Stimulated activated CD4-positive, alpha-beta T cell treated with anti-CD3 and anti-CD28 coated beads, Interleukin-15, amount 100 ng/mL, for 24 hours (primary cell): ENCODE measurements at places on chromosomes 16 and 17.

DNA sequence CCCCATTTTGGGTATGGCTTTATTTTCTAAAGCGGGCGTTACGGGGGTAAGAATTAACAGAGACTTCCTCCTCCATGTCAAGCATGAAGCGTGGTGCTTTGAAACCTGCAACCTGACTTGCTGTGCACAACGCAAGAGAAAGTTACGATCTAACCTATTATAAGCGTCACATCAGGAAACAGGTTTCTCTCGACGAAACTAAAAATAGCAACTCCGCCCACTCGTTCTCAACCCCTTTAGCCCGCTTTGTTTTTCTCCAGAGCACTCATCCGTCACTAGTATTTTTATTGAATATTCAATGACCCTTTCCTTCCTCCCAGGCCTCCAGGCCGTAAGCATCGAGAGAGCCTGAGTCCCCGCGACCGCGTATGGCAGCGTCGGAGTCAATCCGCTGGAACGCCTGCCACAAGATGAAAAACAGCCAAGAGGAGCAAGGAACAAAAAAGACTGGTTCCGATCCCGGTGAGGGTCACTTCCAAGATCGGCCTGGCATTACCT is 555 bp downstream of the NUP88 start:
- DNase-seq: peak; percentile 71

- peak; percentile 59 for DNase-seq
Measured at GRCh38 chr16:52912565-52913173, 140.0 kb downstream of the CHD9NB start.

GRCh38 chr17:16516594-16517051 is 24.6 kb upstream of the LRRC75A start:
- DNase-seq: no peak

DNA sequence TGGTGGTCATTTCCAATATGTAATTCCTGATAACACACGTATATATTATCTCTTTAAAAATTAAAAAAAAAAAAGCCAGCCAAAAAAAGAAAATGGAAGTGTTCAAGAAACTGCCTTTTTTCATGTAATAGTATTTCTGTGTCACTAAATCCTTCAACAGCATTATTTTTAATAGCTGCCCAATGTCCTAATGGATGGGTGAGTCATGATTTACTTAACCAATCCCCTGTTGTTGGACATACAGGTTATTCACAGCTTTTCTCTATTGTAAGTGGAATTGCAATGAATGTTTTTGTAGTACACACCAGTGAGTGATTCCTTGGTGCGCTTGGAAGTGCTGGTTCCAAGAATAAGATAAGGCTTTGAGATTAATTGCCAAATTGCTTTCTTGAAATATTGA is 124.9 kb downstream of the WWOX start:
- DNase-seq: no peak

GRCh38 chr17:57459286-57459915 is 203.1 kb downstream of the MSI2 start:
- peak; percentile 56 for DNase-seq

GRCh38 chr17:77510133-77510796 is 369.5 kb downstream of the SEC14L1 start:
- no peak for DNase-seq

- DNase-seq: peak; percentile 11
Measured at GRCh38 chr16:12767897-12768296, 35.8 kb downstream of the CPPED1 start.

- peak; percentile 55 for DNase-seq
Measured at GRCh38 chr17:1606352-1606985, 22.2 kb downstream of the SLC43A2 start.

- no peak for DNase-seq
Measured at GRCh38 chr17:49403514-49404289, 11.0 kb downstream of the PHB1 start.

GRCh38 chr17:34437188-34437587 is 74.2 kb upstream of the CCL1 start:
- no peak for DNase-seq

DNA sequence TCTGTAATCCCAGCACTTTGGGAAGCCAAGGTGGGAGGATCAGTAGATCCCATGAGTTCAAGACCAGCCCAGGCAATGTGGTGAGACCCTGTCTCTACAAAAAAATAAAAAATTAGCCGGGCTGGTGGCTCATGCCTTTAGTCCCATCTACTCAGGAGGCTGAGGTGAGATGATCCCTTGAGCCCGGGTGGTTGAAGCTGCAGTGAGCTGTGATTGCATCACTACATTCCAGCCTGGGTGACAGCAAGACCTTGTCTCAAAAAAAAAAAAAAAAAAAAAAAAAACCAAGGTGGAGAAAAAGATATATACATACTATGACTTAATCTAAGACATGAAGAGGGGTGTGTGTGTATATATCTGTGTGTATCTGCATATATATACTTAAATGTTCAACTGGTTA is 26.7 kb downstream of the BBS2 start:
- DNase-seq: no peak

- DNase-seq: no peak
Measured at GRCh38 chr16:47712276-47713224, 251.4 kb downstream of the PHKB start.

GRCh38 chr16:17564856-17565255 is 94.1 kb upstream of the XYLT1 start:
- DNase-seq: no peak

DNA sequence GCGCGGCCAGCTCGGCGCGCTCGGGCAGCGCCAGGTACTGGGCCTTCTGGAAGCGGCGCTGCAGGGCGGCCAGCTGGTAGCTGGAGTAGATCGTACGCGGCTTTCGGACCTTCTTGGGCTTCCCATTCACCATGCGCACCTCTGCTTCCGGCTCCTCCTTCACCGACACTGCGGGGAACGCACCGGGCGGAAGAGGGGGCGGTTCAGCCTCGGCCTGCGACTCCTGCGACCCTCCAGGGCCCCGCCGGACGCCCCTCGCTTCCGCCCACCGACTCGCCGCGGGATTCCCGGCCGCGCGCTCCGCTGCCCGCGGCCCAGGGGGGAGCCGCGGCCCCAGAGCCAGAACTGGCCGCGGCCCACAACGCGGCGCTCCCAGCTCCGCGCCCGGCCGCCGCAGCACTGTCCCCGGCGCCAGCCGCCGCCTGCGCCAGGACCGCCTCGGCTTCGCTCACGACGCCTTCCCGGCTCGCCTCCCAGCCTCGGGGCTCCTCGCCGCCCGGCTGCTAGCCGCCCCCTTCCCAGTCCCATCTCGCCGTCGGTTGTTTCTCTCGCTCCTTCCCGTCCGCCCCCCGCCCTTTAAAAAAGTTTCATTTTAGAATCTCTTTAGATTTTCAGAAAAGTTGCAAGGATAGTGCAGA is 1.5 kb downstream of the DLX3 start:
- peak; percentile 62 for DNase-seq

- peak; percentile 40 for DNase-seq
Measured at GRCh38 chr16:89658221-89658879, 714 bp downstream of the SPATA33 start.

DNA sequence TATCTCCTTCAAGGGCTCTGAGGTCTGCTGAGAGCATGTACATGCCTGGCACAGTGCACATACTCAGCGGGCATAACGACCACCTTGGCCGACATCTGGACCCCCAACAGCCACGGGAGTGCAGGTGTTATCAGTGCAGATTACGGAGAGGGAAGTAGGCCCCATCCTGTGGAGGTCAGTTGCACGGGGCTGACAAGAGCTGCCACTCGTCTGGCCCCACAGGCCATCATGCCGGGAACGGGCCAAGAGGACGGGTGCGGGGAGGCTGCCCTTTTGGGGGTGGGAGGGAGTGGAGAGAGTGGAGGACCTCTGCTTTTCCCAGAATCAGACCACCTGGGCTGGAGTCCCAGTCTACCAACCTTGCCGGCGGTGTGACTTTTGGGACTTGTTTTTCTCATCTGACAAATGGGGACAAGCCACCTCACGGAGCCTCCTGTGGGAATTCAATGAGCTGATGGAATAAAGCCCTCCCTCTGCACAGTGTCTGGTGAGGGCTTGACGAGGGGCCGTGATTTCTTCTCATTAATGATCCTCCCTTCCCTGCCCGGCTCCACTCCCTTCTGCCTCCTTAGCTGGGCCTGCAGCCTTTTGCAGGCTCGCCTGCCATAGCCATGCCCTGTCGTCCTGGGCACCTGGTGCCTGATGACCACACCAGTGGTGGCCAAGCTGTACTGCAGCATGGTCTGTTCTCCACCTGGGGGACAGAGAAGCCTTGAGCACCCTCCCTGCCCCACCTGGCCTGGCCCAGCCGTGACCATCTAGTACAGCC is 4.6 kb downstream of the PRSS33 start:
- no peak for DNase-seq

DNA sequence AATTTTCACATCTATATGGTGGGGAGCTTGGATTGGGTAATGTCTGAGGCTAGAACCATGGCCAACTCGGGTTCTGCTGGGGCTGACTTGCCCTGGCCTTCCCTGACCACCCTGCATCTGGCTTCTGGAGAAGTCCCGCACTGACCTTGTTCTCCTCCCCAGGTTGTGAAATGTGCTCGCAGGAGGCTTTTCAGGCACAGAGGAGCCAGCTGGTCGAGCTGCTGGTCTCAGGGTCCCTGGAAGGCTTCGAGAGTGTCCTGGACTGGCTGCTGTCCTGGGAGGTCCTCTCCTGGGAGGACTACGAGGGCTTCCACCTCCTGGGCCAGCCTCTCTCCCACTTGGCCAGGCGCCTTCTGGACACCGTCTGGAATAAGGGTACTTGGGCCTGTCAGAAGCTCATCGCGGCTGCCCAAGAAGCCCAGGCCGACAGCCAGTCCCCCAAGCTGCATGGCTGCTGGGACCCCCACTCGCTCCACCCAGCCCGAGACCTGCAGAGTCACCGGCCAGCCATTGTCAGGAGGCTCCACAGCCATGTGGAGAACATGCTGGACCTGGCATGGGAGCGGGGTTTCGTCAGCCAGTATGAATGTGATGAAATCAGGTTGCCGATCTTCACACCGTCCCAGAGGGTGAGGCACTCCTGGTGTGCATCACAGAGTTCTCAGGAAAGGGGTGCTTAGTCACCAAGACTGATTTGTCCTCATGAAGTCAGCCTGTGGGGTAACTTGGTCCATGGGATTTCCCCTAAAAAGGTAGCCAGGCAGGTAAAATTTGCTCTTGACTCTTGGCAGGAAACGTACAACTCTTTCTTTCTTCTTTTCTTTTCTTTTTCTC is 6.1 kb downstream of the NOD2 start:
- peak; percentile 84 for DNase-seq

DNA sequence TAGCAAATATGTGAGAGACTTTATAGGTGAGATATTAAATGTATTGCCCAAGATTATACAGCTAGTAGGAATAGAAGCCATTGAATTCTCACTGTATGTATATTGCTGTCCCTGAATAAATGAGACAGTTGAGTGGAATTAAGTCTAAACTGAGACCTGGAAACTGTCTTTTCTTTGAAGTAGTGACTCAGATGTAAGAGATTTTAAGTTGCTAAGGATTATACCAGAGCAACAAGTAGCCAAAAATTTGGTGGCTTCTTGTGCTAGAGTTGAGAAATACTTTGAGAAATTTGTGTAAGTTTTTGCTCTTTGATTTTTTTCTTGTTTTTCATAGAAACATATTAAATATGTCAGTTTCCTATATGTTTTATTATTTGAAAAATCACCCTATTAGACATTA is 58.7 kb downstream of the TANC2 start:
- no peak for DNase-seq

DNA sequence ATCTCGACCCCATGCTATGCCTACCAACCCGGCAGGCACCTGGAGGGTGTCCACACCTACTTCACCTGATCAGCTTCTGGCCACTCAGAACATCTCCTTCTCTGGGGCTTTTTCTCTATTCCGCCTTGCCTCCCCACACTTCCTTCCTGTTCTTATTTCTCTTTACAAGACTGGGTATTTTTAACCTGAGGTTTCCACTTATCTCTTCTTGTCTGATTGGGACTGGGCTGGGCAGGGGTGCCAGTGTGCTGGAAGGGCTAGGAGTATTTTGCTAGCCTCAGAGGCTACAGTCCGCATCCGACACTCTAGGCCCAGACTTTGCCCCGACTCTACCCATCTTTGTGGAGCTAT is 26.2 kb upstream of the ZNF652 start:
- no peak for DNase-seq

DNA sequence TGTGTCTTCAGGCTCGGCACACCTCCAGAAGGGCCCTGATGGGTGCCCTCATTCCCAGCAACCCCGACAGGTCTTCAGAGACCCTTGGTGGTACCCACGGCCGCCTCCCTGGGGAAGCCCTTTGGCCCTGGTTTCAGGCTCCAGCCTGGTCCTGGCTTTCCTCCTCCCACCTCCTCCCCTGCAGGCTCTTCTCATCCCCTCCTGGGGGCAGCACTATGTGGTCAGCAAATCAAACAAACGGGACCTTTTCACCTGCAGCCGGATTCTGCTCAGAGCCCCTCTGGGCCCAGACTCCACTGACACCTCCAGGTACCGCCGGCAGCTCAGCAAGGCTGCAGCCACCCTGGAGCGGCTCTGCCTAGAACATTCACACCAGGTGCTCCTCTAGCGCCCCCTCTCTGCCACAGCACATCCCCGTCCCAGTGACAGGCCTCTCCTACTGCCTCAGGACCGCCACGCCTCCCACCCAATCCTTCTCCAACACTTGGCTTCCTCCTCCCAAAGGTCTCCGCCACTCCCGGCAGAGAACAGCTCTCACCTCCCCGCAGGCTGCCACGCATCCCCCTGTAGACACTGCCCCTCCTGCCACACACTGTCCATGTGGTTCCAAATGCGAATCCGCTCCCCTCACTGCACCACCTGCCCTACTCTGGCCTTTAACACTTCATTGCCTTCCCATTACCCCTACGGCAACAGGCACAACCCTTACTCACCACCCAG is 12.0 kb downstream of the CORO7 start:
- peak; percentile 59 for DNase-seq

GRCh38 chr16:75099075-75099667 is 17.4 kb downstream of the LDHD start:
- DNase-seq: no peak

DNA sequence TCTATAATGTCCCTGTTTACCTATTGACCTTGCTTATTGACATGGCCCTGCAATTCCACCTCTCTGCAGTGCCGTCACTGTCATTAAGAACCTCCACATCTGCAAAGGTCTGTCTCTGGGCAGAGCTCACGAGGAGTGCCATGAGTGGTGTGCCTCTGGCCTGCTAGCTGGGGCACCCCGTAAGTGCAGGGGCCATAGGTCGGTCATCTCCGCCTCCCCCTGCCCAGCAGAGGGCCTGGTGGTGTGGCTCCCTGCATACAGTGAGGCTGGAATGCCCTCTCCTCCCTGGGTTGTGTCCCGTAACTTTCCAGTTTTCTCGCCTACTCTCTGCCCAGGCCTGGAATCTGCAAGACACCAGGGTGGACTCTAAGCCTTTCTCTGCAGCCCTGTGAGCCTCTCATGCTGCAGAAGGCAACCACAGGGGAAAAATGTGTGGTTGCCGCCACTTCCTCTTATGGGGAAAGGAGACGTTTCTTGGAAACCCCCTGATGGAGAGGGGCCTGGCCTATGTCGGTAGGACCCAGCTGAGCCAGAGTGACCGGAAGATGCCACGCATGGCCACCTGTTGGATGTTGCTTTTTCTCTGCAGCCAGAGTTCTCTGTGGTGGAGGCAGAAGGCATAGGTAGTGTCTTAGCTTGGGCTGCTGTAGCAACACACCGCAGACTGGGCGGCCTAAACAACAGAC is 2.7 kb upstream of the SNX20 start:
- DNase-seq: peak; percentile 71

- no peak for DNase-seq
Measured at GRCh38 chr16:12304861-12305596, 328.5 kb downstream of the SNX29 start.
